ENCODE measurements at places on chromosomes 3 and 15. TPM values are rescaled to one million over a fixed set of nuclear protein-coding genes. Genes with fewer than 3 reads are reported as not detected.

MUSTN1 gene
- total RNA-seq, result not detected

LEKR1 gene
- 0.43 TPM for total RNA-seq

- no peak for DNase-seq
- no peaks in the 10 kb centered on the region for H3K36me3 ChIP-seq
- no peaks in the 10 kb centered on the region for H3K4me1 ChIP-seq
- no peak overlapping the region for H3K27ac ChIP-seq
- no peaks in the 10 kb centered on the region for H3K27me3 ChIP-seq
Observed at GRCh38 chr15:35379972-35380371, 166.0 kb downstream of the DPH6 start.

DNA sequence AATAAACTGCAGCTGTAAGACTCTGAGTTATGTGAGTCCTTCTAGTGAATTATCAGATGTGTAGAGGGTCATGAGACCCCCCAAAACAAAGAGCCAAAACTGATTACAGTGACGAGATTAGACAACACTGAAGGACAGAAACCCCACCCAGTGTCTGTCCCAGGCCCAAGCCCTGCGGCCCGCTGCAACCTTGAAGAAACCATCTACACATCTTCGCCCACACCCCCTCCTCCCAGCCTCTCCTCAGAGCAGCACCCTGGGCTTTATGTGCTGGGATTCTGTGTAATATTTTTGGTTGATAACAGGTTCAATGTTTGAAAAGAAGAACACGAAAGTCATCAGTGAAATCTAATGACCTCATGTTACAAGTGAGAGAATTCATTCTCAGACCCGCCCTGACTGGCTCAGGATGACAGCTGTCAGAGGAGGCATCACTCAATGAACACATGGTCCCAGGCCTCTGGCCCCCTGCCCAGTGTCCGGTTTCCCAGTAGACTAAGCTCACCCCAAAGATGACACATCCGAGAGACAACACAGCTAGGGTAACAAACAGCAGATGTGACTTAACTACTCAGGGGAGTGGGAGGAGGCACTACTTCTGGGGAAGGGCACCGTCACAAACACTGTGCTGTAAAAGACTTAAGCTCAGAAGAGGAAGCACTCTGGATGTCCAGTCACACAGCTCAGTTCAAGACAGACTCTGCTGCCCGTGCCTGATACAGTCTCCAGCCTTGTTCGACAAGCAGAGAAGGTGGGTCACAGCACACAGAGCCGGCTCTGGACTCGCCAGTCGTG, 48.9 kb downstream of the NIPA2 start:
- peak overlapping the region; percentile 94 for H3K27ac ChIP-seq
- H3K27me3 ChIP-seq, result no peaks in the 10 kb centered on the region
- H3K4me1 ChIP-seq, result peaks cover 15% of the 10 kb centered on the region
- H3K4me3 ChIP-seq, result peak overlapping the region; percentile 1
- peaks cover 5% of the 10 kb centered on the region for H3K36me3 ChIP-seq

C2CD4A gene
- total RNA-seq, result not detected

SPPL2A gene
- 58.5 TPM for total RNA-seq

CAND2 gene
- total RNA-seq, result 3.8 TPM

DNA sequence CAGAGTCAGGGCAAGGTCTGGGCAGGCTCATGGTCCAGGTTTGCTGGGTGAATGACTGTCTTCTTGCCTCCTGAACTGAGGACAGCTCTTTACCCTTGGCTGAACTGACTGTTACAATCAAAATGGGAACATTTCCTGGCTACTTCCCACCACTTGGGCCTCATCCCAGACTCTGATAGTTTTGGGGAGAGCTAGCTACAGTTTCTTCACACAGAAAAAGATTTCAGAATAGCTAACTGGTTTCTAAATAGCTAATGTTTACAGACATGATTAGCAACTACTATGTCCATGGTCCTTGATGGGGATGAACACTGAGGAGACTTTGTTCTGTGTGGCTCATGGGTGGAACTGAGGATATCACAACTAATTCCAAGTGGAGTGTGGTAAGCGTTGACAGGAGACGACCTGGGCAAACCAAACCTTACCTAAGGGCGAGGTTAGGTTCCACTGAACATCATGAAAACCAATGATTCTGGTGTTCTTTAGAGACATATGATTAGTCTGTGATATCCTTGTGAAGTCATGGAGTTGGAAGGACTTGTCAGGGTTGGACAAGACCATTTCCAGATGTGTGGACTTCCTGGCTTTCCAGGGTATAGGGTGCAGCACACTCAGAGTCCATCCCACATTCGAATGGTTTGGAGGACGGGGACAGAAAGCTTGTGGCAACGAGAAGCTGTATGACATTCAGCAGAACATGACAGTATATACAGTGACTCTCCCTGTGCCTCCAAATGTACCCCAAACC, 7.3 kb downstream of the ALPK3 start:
- H3K27me3 ChIP-seq, result no peaks in the 10 kb centered on the region
- no peak overlapping the region for H3K4me3 ChIP-seq
- H3K36me3 ChIP-seq, result no peaks in the 10 kb centered on the region
- H3K27ac ChIP-seq, result no peak overlapping the region
- H3K4me1 ChIP-seq, result no peaks in the 10 kb centered on the region

- no peaks in the 10 kb centered on the region for H3K36me3 ChIP-seq
- H3K4me3 ChIP-seq, result no peak overlapping the region
- DNase-seq, result no peak
- no peak overlapping the region for H3K27ac ChIP-seq
Observed at GRCh38 chr15:37108381-37109167, 8.2 kb upstream of the MEIS2 start.

HSPBAP1 gene
- total RNA-seq, result 4.3 TPM

LMAN1L gene
- total RNA-seq, result 0.32 TPM

- no peak for DNase-seq
- H3K27ac ChIP-seq, result no peak overlapping the region
- H3K4me3 ChIP-seq, result no peak overlapping the region
- no peaks in the 10 kb centered on the region for H3K4me1 ChIP-seq
- no peaks in the 10 kb centered on the region for H3K36me3 ChIP-seq
Observed at GRCh38 chr3:171218069-171218468, 191.5 kb upstream of the SLC2A2 start.

TPRA1 gene
- total RNA-seq, result 24.9 TPM

- H3K27ac ChIP-seq, result no peak overlapping the region
- H3K4me1 ChIP-seq, result no peaks in the 10 kb centered on the region
- no peak for DNase-seq
Observed at GRCh38 chr3:2510591-2511145, 412.0 kb downstream of the CNTN4 start.

GRCh38 chr3:10284496-10284895, 8.3 kb downstream of the GHRL start:
- no peak overlapping the region for H3K27ac ChIP-seq
- peaks cover 16% of the 10 kb centered on the region for H3K4me1 ChIP-seq
- no peak overlapping the region for H3K4me3 ChIP-seq
- no peak for DNase-seq
- peaks cover 22% of the 10 kb centered on the region for H3K36me3 ChIP-seq

CACNA1D gene
- total RNA-seq, result 0.41 TPM

PRTG gene
- 13.6 TPM for total RNA-seq

ZNF620 gene
- total RNA-seq, result 4.2 TPM

SPG11 gene
- total RNA-seq, result 34.4 TPM

JAGN1 gene
- total RNA-seq, result 33.6 TPM

ATP13A5 gene
- total RNA-seq, result not detected
